ENCODE measurements at places on chromosomes 1 and 21. TPM values are rescaled to one million over a fixed set of nuclear protein-coding genes. Genes with fewer than 3 reads are reported as not detected.

The SPRR2F gene
- not detected for total RNA-seq

DNA sequence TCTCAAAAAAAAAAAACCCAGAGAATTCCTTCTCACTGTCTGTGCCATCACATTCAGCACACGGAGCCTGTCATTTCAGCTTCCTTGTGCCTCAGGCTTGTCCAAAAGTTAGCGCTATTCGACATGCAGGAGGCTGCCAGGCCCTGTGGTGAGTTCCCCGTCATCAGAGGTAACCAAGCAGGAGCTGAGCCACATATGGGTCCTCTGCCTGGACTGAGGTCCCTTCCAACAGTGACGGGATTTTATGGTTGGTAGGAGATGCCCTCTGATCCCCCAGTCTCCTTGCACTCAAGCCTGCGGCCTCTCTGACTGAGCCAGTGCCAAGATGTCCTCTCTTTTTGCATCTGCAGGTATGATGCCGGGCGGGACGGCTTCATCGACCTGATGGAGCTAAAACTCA lies 12.7 kb upstream of the CTRC start:
- H3K4me3 ChIP-seq: no peak overlapping the region
- peaks cover 13% of the 10 kb centered on the region for H3K4me1 ChIP-seq
- DNase-seq: no peak
- H3K27me3 ChIP-seq: no peaks in the 10 kb centered on the region

The OR10Z1 gene
- total RNA-seq: not detected

DNA sequence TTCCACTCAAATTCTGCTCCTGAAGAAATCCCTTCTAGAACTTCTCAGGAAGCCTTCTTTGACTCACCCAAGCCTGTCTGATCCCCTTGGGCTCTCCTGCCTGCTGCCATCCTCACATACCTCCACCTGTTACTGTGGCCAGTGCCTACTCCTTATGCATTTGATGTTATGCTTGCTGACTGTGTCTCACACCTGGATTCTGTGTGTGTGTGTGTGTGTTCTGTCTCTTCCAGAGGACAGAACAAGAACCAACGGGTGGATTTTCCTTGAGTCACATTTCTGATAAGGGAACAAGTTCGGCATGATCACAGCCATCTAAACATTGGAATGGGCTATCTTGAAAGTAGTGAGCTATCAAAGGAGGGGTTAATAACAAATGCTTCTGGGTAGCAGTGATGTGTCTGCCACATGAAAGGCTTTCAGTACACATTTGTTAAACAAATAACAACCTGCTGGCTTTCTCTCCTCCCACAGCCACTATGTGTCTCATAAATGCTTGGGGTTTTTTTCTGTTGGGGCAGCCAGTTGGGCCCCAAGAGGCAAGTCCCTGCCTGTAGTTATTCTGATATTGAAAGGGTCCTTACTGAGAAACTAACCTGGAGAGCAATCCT lies 8.9 kb upstream of the GPR37L1 start:
- no peaks in the 10 kb centered on the region for H3K36me3 ChIP-seq
- H3K27me3 ChIP-seq: no peaks in the 10 kb centered on the region
- DNase-seq: no peak
- H3K4me1 ChIP-seq: no peaks in the 10 kb centered on the region

- H3K27ac ChIP-seq: no peak overlapping the region
- no peaks in the 10 kb centered on the region for H3K36me3 ChIP-seq
- H3K27me3 ChIP-seq: no peaks in the 10 kb centered on the region
- H3K4me1 ChIP-seq: no peaks in the 10 kb centered on the region
- no peak overlapping the region for H3K4me3 ChIP-seq
Observed at GRCh38 chr1:235597867-235598553, 51.6 kb downstream of the GNG4 start.

DNA sequence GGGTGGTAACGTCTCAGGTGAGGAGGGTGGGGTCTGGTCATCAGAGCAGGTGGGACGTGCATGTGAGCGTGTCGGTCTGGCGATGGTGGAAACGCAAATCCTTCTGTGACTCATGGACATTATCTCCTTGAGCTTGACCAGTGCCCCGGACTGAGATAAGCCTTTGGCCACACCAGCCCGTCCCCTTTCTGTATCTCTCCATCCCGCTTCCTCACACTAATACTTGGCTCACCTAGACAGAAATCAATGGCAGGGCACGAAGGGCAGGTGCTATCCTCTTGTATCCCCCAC lies 7.9 kb upstream of the AQP10 start:
- H3K4me1 ChIP-seq: no peaks in the 10 kb centered on the region
- H3K36me3 ChIP-seq: no peaks in the 10 kb centered on the region
- H3K4me3 ChIP-seq: no peak overlapping the region
- no peak overlapping the region for H3K27ac ChIP-seq
- no peak for DNase-seq
- no peaks in the 10 kb centered on the region for H3K27me3 ChIP-seq

DNA sequence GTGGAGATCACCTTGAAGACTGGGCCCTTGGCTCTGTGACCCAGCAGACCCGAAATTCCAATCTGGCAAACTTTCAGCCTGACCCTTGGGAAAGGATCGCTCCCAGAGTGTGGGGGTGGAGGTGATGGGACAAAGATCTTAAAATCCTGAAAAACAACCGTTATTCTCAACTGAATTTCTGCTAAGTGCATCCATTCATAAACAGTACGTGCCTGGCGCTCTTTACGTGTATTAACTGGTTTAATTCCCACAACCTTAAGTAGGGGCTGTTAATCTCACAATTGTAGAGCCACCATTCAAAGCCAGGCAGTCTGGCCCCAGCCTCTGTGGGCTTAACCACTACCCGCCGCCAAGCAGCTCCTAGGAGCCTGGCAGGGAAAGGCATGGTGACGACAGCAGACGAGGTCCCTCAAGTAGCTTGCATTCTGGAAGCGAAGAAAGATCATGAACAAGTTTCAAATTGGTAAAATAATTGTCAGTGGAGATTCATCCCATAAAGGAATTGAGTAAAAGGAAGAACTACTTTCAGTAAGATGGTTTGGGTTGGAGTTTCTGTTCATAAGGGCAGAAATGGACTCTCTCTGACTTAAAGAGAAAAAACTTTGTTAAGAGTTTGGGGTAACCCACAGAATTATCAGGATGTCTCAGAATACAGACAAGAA lies 11.4 kb upstream of the RGS16 start:
- peak; percentile 28 for DNase-seq
- no peaks in the 10 kb centered on the region for H3K36me3 ChIP-seq
- peak overlapping the region; percentile 89 for H3K27ac ChIP-seq
- H3K4me3 ChIP-seq: no peak overlapping the region
- no peaks in the 10 kb centered on the region for H3K27me3 ChIP-seq
- H3K4me1 ChIP-seq: peaks cover 11% of the 10 kb centered on the region

The CTSK gene
- total RNA-seq: 9.0 TPM

DNA sequence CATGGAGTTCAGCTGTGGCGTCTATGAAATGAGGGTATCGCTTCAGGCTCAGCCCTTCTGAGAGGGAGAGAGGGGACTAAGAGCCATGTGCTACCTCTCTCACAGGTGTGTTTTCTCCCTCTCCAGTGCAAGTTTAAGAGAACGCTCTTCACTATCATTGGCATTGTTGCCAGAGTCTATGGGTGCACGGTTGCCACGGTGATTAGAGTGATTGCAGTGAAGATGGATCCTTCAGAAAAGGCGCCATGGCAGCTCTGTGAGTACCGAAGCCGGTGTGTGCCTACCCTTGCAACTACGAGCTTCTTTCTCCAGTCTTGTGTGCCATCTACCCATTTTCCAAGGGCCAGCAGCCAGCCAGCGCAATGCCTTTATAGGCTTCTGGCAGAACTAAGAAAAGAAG lies 290.5 kb downstream of the OMA1 start:
- no peak overlapping the region for H3K4me3 ChIP-seq
- no peak for DNase-seq
- H3K27me3 ChIP-seq: no peaks in the 10 kb centered on the region
- H3K36me3 ChIP-seq: no peaks in the 10 kb centered on the region

- H3K4me3 ChIP-seq: no peak overlapping the region
- H3K27ac ChIP-seq: peak overlapping the region; percentile 44
- no peaks in the 10 kb centered on the region for H3K27me3 ChIP-seq
- no peak for DNase-seq
- H3K36me3 ChIP-seq: no peaks in the 10 kb centered on the region
Observed at GRCh38 chr1:37851262-37851661, 8.1 kb downstream of the MTF1 start.

DNA sequence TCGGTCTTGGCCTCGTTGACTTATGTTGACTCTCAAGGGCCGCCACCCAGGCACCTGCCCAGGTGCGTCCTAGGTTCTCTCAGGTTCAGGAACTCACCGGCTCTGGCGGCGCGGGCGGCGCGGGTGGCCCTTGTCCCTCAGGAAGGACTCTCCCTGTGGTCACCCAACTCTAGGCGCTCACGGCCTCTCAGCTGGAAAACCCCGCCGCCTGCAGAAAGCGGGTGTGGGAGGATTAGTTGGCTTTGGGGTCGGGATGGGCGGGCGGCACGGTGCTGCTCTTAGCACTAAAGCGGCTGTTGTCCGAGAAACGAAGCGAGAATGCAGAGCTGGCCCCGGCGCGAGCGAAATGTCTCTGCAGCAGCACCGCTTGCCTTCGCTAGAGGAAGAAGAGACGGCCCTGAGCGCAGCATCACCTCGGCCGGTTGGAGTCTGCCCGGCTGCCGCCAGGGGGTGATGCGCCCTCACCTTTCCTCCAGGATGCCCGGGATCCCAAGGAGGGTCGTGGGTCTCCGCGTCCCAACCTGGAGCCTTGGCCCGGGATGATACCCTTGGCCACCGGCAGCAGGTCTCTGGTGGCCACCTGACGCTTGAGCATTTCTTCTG lies 8.1 kb upstream of the TADA1 start:
- peaks cover 22% of the 10 kb centered on the region for H3K27me3 ChIP-seq
- no peaks in the 10 kb centered on the region for H3K36me3 ChIP-seq
- no peak overlapping the region for H3K27ac ChIP-seq
- DNase-seq: peak; percentile 44

The ANKRD35 gene
- total RNA-seq: 0.76 TPM

GRCh38 chr1:60895701-60896100 lies 186.7 kb upstream of the NFIA start:
- H3K4me1 ChIP-seq: no peaks in the 10 kb centered on the region
- DNase-seq: no peak
- H3K4me3 ChIP-seq: no peak overlapping the region
- peaks cover 6% of the 10 kb centered on the region for H3K27me3 ChIP-seq

The EDN2 gene
- total RNA-seq: not detected

- no peaks in the 10 kb centered on the region for H3K27me3 ChIP-seq
- no peak overlapping the region for H3K4me3 ChIP-seq
- DNase-seq: no peak
- peaks cover 6% of the 10 kb centered on the region for H3K4me1 ChIP-seq
- H3K27ac ChIP-seq: no peak overlapping the region
Observed at GRCh38 chr1:93698329-93699048, 16.9 kb upstream of the BCAR3 start.

DNA sequence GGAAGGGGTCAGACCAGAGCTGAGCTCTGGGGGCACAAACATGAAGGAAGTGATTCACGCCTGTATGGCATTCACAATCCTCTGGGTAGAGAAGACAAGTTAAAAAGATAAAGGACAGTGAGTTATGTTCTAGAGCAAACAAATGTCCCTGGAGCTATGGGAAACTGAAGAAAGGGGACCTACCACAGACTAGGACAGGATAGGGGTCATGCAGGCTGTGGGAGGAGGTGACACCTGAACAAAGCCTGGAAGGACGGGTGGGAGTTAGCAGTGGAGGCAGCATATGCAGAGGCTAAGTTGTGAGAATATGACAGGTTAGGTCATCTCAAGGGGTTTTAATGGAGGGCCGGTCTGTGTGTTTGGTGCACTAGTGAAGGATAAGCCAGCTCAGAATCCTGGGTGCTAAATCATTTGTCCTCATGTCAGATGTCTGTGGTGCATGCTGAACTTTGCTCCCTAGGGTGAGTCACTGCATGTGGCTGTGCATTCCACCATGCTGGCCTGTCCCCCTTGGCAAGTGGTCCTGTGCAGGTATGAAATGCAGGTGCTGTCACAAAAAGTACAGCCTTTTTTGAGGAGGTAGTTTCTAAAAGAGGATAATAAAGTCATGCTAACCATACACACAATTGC lies 28.5 kb downstream of the TNN start:
- H3K27me3 ChIP-seq: no peaks in the 10 kb centered on the region
- no peak for DNase-seq
- H3K36me3 ChIP-seq: no peaks in the 10 kb centered on the region
- no peaks in the 10 kb centered on the region for H3K4me1 ChIP-seq
- H3K4me3 ChIP-seq: no peak overlapping the region

The RGS16 gene
- 2.7 TPM for total RNA-seq

DNA sequence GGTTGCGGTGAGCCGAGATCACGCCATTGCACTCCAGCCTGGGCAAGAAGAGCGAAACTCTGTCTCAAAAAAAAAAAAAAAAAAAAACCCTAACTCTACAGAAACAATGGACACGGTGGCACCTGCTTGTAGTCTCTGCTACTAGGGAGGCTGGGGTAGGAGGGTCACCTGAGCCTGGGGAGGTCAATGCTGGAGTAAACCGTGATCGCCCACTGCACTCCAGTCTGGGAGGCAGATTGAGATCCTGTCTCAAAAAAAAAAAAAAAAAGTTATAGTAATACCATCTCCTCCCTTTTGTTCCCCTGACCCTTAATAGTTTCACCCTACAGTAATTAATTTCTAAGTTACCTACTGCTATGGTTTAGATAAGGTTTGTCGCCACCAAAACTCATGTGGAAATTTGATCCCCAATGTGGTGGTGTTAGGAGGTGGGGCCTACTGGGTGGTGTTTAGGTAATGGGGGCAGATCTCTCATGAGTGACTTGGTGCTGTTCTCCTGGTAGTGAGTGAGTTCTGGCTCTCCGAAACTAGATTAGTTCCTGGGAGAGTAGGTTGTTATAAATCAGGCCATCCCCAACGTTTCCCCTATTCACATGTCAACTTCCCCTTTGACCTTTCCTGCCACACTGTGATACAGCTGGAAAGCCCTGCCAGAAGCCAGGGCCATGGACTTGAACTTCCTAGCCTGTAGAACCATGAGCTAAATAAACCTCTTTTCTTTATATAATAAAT lies 9.8 kb downstream of the FBXO42 start:
- H3K36me3 ChIP-seq: no peaks in the 10 kb centered on the region
- no peak overlapping the region for H3K4me3 ChIP-seq
- DNase-seq: no peak
- H3K27me3 ChIP-seq: no peaks in the 10 kb centered on the region

Measured in adrenal gland (tissue), 19 donors.